ENCODE measurements at places on chromosomes 13 and 19.

DNA sequence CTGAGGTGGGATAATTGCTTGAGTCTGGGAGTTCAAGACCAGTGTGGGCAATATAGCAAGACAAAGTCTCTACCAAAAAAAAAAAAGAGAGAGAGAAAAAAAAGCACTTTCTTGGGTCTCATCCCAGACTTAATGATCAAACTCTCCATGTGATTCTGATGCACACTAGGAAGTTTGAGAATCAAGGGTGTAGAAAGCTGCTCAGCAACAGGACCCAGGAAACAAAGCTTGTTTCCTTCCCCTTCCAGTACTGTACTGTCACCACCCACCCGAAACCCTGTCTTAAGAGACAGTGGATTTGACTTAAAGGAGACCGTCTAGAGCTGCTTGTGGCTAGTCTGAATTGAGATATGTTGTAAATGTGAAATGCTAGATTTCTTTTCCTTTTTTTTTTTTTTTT lies 5.8 kb downstream of the MISP3 start:
- DNase-seq, result no peak

- no peak for DNase-seq
Measured at GRCh38 chr13:35887115-35887666, 244.0 kb downstream of the DCLK1 start.

- DNase-seq, result no peak
Measured at GRCh38 chr13:66673401-66673800, 556.7 kb downstream of the PCDH9 start.

DNA sequence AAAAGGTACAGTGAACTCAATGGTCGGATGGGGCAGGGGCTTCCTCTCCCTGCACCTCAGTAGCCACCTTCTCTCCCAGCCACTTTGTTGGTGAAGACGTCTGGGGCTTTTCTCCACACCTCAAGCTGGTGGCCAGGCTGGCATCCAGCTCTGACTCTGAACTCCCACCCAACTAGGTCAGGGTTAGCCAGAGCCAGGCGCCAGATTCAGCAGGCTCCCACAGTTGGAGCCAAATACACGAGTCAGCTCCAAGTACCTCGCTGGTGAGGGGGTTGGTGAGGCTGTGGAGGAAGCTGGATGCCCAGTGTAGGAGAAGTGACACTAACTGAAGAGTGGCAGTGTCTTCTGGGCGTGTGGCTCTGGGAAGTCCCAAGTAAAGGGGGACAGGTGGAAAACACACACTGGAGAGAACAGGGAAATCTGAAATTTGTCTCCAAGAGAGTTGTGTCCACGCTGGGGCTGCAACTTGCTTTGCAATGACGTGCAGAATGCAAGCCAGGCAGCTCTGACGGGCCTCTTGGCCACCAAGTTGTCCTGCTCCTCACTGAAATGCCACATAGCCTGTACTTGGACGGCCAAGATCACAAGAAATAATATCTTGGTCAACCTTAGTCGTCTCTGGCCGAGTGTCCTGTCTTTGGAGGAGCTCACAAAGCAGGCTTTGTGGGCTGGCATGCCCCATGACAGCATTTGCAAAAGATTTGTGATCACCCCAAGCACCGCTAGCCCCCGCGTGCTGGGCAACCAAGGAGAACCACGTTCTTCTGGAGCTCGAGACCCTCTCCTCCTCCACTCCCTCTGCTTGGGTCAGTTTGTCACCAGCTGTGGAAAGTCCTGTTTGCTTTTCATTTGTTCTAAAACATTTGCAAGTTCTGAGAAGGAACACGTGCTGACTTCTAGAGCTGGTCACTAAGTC lies 18.1 kb downstream of the SLC7A1 start:
- no peak for DNase-seq

- peak; percentile 40 for DNase-seq
Measured at GRCh38 chr19:405121-405965, 3.6 kb downstream of the C2CD4C start.

DNA sequence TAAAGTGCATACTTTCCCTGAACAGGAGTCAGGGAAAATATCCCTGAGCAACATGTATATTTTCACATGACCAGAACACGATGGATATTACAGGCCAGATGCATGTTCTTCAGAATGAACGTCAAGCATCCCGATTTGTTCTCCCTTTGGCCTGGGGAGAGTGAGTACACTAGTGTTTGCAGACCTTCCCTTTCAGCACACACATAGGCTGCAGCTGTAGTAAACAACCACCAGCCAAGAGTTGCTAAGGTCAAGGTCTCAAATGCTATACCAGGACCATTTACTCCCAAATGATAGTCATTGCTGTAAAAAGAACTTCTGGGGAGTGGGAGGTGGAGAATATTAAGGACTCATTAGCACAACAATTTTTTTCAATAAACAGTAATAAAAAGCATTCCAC lies 3.0 kb downstream of the KLF12 start:
- DNase-seq, result no peak

DNA sequence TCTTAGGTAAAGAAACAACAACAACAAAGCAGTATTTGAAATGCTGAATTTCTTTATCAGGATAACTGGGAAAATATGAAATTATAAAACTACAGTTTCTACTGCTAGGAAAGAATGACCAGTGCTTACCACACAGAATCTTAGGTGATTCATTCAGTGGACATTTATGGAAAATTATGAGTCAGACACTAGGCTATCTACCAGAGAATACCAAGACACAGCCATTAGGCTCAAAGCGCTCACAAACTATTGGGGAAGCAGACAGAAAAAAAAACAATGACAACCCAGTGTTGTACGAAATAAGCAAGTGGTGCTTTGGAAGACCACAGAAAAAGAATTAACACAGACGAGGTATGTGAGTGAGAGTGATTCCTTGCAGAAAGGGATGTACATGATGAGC lies 1019.5 kb downstream of the PCDH9 start:
- DNase-seq, result no peak

- DNase-seq, result no peak
Measured at GRCh38 chr13:59464926-59465325, 698.8 kb downstream of the DIAPH3 start.

- no peak for DNase-seq
Measured at GRCh38 chr13:111046590-111047141, 68.4 kb upstream of the ARHGEF7 start.

DNA sequence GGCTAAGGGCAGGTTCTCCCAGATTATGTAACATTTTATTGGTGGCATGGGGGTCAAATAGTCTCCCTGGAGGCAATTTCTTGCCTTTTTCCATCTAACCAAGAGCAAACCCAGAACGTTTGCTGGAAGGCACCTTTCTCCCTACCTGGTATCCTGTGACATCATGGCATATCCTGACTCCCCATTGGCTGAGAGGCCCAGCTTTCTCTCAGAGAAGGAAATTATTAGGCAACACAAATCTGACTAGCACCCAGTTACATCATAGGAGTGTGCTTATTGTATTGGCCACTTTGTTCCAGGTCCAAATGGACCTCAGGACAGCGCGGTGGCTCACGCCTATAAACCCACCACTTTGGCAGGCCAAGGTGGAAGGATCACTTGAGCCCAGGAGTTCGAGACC lies 13.0 kb downstream of the NTN5 start:
- DNase-seq, result no peak

- DNase-seq, result no peak
Measured at GRCh38 chr13:66528180-66528579, 702.0 kb downstream of the PCDH9 start.

GRCh38 chr19:728011-728410 lies 19.3 kb downstream of the PALM start:
- no peak for DNase-seq

DNA sequence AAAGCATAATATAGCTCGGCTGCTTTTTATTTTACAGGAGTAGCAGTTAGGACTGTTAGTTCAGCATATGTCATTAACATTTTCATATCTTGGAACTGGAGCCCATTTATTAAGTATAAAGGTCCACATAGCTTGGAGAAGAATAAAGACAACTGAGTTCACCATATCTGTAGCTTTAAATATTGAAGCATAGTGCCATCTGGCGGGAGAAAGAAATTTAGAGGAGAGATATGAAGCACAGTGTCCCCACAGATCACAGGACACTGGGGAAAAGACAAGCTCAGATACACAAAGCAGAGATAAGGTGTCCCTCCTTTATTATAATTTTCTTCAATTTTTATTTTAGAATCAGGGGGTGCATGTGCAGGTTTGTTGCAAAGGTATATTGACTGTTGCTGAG lies 104.7 kb upstream of the FREM2 start:
- peak; percentile 21 for DNase-seq

DNA sequence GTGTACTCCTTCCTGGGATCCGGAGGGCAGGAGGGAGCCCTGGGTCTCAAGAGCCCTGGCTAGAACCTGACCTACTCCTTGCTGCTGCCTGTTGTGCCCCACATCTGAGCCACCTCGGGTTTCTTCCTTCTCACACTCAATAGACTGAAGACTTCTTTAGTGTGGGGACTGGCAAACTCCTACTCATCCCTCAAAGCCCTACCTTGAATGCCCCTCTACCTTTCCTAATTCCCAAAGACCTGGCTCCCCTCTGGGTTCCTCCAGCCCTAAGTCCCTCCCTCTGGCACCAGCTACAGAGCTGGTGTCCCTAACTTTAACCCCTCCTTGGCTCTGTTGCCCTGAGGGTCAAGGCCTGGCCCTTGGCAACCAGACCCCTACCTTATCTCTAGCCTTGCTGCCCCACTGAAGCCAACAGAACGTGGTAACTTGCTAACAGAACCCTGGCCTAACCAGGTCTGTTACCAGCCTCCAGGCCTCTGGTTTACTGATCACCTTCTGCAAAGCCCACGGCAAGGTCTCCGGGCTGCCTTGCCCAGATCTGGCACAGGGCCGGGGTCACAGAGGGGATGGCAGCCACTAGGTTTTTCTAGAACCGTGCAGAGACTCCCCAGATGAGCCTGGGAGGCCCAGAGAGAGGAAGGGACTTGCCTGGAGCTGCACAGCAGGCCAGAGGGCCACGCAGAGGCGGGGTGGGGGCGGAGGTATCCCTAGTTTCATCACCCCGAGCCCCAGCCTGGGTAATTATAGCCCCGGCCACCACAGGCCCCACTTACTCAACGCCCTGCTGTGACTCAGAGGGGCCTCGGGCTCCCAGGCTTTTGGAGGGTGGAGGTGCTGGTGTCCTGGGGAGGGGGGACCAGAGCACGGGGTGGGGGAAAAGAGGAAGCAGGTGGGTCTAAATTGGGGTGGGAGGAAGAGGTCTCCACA lies 15.3 kb downstream of the ZBTB7A start:
- peak; percentile 33 for DNase-seq

DNA sequence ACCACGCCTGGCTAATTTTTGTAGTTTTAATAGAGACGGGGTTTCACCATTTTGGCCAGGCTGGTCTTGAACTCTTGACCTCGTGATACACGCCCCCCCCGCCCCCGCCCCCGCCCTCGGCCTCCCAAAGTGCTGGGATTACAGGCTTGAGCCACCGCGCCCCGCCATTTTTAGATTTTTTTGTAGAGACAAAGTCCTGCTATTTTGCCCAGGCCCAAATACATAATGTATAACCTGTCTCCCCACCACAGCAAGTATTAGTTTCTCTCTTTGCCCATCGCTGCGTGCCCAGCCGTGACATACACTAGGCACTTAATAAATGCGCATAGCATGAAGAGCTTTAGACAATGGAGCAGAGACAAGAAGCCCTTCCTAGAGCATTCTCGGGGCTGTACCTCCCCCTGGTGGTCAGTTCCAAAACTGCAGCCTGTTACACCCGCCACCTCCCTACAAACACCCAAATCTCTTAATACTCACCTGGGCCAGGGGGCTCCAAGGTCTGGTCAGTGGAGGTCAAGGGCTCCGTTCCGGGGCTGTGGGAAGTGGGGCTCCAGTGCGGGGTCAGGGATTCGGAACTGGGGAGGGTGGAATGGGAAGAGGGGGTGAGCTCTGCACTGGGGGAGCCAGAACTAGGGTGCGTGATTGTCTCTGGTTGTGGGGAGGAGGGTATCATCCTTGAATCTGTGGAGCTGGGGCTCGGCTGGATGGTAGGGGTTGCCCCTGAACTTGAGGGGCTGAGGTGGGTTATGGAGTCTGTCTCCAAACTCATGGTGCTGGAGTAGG lies 22.5 kb downstream of the IQCN start:
- peak; percentile 85 for DNase-seq

- no peak for DNase-seq
Measured at GRCh38 chr13:112182846-112183531, 116.0 kb downstream of the SOX1 start.

DNA sequence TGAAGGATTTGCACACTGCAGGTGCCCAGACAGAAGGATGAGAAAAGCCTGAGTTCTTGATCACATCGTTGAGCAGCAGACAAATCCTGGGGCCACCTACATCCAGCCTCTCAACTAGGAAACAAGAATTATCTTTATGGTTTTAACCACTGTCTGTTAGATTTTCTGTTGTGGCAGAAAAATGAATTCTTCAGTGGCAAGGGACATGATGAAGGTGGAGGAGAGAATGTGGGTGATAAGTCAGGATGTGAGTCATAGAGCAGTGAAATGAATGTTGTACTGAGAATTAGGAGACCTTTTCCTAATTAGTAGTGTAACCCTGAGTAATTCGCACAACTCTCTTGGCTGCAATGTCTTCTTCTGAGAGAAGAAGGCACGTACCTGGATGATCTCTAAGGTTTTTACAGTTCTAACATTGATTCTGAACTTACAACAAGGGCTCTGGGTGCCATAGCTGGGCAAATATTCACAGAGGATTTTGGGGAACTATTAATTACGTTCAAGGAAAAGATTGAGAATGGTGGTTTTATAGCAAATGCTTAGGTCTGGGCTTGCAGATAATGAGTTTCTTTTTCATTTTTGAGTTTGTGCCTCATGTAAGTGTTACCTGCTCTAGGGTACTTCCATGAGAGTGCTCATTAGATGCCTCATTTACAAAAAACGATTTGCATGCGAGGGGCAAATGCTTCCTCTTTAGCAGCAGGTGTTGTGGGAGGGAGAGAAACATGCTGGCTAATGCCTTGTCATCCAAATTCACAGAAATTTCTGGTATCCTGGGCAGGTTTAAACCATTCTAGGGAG lies 111.0 kb upstream of the KL start:
- DNase-seq, result no peak

DNA sequence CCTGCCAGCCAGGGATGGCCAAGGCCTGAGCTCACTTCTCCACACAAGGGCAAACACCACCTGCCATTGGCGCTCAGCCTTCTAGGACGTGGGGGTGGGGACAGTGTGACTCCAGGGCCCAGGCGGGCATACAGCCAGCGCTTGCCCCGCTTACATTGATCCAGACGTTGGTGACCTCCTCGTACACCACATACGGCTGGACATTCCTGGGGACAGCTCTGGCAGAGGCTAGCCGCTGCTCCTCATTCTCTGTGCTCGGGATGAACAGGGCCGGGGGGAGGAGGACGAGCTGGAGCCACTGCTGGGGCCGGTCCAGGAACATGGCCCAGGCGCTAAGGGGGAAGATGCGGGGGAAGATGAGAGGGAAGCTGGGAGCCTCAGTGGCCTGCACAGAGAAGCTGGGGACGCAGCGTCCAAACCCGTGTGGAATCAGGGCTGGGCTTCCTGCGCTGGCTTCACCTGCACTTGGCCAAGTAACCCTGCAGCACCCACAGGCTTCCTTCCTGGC lies 25.1 kb upstream of the MYDGF start:
- no peak for DNase-seq

DNA sequence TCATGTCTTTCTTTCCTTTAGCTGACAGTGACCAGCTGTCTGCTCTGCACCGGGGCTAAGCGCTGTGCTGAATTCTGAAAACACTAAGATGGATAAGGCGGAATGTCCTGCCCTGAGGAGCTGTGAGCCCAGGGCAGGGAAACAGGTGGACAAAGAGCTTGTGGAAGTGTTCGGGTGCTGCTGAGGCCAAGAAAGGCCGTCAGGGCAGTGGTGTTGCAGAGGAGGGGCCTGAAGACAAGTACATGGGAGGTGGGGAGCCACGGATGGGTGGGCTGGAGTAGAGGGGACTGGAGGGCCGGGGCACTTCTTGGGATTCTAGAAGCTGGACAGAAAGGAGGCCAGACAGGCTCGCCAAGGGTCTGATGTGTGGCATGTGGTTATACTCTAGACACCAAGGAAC lies 66.2 kb upstream of the GPR183 start:
- no peak for DNase-seq
